ENCODE measurements at places on chromosomes 16 and 17.

DNA sequence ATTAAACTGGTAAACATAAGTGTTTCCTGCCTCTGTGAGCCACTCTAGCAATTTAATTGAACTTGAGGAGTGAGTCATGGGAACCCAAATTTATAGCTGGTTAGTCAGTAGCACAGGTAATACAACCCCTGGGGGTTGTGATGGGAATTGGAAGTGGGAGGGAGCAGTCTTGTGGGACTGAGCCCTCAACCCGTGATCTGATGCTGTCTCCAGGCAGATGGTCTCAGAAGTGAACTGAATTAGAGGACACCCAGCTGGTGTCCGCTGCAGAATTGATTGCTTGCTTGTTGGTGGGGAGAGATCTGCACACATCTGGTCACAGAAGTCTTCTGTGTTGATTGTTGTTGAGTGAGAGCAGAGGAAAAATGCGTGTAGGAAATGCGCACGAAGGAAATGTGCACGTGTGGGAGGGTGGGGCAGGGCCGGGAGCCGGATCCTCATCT is 7.7 kb upstream of the ST6GALNAC2 start:
- no peak for DNase-seq

DNA sequence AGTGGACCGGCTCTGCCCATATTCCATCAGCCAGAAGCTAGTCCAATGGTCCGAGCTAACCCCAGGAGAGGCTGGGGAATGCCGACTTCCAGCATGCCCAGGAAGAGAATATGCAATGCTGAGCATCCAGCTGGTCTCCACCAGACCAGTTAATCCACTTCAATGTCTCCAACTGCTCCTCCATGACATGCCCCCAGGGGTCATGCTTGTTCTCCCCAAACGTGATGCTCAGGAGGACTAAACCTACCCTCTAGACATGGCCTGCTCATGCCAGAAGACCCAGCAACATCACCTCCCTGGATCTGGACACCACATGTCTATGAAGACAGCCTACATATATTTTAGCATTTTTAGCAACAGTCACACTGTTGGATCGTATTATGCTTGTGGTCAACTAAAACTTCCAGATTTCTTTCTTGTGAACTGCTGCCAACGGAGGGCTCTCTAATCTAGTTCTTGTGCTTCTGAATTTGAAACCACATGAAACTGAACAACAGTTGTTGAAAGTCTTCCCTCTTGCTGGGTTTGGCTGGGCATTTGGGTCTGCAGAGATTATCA is 245.1 kb downstream of the SOX9 start:
- DNase-seq, result no peak

DNA sequence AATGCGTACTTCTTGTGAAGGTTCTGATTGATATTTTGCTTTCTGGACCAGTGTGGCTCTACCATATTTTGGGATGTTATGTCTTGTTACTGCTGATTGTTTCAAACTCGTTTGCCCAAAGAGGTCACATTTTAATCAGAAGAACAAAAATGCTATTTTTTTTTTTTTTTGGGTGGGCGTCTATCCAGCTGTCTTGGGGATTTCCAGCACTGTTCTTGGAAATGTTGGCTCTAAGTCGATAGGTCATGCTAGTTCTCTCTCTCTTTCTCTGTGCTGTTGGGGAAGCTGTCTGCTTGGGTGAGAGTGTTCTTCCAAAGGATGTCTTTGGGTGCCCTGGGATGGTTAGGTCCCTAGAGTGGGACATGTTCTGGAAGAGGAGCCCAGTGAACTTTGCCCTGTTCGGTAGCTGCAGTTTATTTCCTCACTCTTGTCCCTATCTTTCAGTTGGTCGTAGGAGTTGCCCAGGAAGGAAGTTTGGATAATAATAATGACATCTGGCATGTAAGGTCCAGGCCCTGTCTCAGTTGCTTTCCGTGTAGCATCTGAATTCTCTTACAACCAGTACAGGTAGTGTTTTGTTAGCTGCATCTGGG is 2.9 kb downstream of the IRF8 start:
- DNase-seq, result no peak

DNA sequence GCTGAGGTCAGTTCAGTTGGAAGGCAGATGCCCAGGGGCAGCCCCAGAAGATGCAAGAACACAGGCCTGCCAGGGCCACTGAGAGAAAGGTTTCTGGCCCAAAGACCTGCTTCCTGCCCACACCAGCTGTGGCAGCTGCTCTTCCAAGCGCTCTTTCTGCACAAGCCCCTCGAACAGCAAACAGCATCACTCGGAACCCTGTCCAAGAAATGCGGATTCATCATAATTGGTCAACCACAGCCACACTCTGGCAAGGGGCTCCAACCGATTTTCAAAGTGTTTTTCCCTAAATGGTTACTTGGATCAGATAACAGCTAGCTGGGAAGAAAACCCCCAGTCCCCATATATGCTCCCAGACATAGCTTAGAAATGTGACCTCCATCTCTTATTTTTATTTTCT is 71.1 kb upstream of the DNAH17 start:
- DNase-seq, result no peak

DNA sequence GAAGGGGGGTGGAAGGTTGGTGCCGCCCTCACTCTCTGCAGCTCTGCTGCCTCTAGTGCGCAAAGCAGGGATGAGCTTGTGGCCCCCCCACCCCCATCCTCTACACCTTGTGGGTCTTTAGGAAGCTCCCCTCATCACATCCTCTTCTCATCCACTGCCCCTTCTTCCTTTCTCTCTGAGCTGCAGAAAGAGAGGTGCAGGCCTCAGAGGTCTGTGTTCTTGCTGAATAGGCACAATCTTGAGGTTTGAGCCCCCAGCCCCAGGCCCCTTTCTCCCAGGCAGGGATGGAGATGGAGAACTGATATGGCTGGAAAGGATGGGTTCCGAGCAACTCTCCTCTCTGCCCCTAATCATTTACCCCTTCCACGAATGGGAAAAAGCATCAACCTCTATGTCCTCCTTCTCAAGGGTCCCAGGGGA is 2.6 kb downstream of the CACNA1G start:
- DNase-seq, result no peak

DNA sequence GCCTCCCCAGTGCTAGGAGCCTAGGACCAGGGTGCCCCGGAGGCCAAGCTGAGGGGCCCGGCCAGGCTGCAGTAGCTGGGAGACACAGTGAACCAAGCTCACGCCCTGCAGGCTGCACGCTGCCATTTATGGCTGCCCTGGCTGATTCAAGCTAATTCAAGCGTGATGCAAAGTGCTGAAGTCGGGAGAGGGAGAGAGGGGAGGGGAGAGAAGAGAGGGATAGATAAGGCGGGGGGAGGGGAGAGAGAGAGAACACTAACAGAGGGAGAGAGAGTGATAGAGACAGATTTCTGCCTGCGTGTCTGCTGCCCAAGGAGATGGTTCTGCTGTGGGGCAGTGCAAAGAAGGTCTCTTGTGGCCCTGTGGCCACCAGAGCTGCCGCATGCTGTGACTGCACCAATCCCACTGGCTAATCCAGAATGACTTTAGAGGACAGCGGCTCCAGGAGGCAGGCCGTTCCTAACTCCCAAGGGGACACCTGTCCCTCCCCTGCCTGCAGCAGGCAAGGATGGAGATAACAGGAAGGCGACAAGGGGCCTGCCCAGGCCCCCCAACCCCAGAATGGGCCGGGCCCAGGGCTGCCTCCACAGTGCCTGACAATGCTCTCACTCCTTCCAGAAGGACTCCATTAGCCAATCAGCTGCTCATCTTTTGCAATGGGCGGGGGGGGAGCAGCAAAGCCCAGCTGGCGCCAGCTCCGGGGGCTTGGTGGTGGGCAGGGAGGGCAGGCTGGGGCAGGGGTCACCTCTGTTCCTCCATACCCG is 12.9 kb downstream of the MXRA7 start:
- DNase-seq, result no peak

DNA sequence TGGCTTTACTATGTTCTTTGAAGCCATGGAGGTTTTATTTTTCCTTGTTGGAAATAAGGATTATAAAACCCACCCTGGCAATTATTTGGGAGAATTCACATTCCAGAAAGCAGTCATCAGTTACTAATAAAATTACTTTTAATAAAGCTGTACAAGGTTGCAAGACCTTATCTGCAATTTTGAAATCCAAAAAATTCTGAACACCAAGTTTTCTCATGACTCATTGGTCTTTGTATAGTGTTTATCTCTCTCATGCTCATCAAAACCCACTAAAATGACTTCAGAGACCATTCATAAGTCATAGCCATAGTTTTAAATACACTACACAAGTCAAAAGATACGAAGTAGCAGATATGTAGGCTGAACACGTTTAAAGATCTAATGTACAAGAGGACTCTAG is 6.0 kb upstream of the KRT38 start:
- no peak for DNase-seq

DNA sequence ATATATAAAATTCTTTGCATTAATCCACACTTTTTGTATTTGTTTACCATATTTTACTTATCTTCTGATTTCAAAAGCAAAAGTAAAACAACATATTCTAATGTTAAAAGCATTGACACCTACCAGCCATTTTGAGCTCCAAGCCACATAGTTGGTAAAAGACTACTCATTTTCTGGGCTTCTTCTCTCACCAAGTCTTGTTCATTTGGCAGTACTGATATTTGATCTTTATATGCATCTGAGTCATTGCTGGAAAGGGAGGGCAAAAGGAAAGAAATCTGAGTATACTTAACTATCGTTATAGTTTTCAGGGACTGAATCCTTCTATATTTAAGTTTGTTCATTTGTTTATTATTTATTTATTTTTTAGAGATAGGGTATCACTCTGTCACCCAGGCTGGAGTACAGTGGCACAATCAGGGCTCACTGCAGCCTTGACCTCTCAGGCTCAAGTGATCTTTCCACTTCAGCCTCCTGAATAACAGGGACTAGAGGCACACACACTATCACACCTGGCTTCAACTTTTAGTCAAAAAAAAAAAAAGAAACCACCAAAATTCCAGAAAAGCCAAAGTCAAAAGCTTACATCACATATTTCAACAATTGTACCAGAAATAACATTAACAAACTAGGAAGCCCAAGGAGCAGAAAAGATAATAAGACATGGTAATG is 121.0 kb upstream of the TOB1 start:
- DNase-seq, result no peak

- no peak for DNase-seq
Observed at GRCh38 chr17:42358434-42358833, 29.8 kb downstream of the STAT3 start.

- DNase-seq, result no peak
Observed at GRCh38 chr16:15781650-15782049, 75.2 kb downstream of the MYH11 start.

DNA sequence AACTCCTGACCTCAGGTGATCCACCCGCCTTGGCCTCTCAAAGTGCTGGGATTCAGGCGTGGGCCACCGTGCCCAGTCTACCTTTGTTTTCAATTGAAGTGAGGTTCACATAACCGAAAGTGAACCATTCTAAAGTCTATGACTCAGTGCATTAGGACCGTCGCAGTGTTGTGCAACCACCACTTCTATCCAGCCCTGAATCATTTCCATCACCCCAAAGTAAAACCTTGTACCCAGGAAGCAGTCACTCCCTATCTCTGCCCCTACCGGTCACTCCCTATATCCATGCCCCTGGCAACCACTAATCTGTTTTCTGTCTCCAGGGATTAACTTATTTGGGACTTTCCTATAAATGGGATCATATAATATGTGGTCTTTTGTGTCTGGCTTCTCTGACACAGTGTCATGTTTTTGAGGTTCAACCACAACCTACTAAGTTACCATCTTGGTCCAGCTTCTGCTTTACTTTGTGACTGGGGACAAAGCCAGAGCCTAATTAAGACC is 28.3 kb upstream of the CDC42EP4 start:
- DNase-seq, result no peak

- no peak for DNase-seq
Observed at GRCh38 chr17:57676543-57676942, 68.6 kb downstream of the CCDC182 start.

DNA sequence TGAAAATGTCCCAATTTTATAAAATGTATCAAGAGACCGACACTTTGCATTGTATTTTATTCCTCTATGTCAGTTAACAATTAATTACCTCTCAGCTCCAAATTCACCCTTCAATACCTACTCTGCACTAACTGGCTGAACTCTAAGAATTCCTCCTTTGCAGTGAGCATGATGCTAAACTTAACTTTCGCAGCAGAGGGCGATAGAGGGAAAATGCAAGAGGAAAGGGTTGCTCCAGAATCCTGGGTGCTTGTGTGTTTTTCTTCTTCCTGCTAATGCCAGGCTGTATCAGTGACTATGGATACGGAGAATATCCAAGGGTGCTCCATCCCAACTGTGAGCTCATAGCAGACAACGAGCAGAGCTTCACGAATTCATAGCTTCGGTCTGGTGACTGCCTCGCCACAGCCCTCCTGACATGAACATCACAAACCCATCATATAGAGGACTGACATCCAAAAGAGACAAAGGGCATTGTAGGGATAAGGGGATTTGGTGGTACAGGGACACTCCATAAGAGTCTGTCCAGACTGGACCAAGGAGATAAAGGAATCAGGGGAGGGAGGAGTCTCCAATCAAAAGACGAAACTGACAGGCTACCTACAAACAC is 172.9 kb downstream of the STX8 start:
- DNase-seq, result no peak

DNA sequence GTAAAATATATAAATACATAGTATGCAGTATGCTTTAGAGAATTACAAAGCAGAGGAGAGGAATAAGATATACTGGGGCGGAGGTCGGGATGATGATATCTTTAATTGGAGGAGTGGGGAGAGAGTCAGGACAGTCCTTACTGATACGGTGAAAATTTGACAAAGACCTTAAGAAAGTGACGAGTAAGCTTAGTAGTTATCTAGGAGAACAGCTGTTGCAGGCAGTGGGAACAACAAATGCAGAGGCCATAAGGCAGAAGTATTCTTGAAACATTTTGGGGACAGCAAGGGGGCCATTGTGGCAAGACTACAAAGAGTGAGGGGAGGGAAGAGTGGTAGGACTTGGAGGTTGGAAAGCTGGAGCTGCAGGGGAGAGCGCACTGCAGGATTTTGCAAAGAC is 22.3 kb upstream of the CDC6 start:
- DNase-seq, result no peak

DNA sequence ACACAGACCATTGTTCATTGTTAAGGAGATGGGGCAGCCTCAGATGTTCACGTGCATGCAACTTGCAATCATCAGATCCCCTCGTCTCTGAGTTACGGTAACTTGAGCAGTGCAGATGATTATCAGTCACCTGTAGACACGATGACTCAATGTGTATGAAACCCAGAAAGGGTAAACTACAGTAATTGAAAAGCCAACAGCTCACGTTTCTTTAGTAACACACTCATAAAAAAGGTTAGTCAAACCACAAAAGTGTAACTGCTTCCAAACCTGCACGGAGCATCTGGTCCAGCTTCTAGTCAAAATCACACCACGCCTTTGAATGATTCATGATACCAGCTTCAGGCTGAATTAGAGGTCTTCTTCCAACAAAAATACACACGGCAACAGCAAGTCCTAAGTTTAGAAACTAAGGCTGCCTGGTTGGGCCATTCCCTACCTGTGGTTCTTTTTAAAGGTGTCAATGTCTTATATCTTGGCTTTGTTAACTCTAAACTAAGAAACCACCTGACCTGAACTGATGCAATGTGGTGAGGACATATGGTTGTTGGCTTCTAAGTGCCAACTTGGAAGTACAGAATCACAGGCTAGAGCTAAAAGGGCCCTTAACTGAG is 32.3 kb downstream of the GRB7 start:
- DNase-seq, result no peak

Data from amygdala (tissue), 56 donors.